Colonic mucosa (tissue), 4 donors: ENCODE measurements at places on chromosomes 2 and 18. TPM values are rescaled to one million over a fixed set of nuclear protein-coding genes. Genes with fewer than 3 reads are reported as not detected.

ITM2C gene
- total RNA-seq: 1,707 TPM

RUFY4 gene
- total RNA-seq: not detected

LRRC30 gene
- total RNA-seq: not detected

DAPL1 gene
- total RNA-seq: 0.48 TPM

C18orf63 gene
- not detected for total RNA-seq

TFPI gene
- 8.8 TPM for total RNA-seq

ZAP70 gene
- total RNA-seq: 2.2 TPM

MAP3K2 gene
- total RNA-seq: 76.0 TPM

CYP27C1 gene
- not detected for total RNA-seq

KIAA2012 gene
- not detected for total RNA-seq

DNA sequence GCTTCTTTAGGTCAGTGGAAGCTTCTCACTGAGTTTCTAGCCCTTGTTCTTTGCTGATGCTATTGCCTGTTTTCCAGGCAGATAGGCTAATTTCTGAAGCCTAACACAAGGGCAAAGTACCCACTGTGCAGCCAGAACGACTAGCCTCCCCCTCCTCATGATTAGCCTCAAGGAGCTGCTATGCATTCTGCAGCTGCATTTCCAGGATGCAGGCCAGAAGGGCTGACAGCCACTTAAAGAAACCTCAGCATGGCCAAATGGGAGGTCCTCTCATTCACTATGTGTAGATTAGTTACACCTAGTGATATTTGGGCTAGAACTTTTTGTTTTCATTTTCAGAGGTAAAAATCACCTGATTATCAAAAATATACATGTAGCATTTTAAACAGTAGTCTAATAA lies 216.0 kb downstream of the RAD51AP2 start:
- DNase-seq: no peak

GRCh38 chr2:69177063-69177771 lies 164.2 kb downstream of the ANTXR1 start:
- DNase-seq: peak; percentile 45

DNA sequence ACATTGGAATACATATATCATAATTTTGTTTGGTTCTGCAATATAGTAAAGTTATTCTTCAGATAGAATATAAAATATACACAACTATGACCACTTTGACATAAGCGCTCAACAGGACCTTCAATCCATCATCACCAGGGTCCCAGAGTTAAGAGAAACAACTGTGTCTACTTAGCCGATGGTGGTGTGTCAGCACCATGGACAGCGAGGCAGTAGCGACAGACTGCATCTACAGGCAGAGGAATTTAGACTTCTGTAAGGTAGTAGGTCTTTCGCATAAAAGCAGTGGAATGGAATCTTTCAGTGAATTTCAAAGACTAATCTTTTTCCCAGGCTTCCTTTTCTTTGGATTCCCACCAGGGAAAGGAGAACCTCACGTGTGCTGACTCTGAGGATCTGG lies 20.5 kb upstream of the LRPPRC start:
- DNase-seq: peak; percentile 24

GRCh38 chr2:46230115-46230571 lies 67.1 kb upstream of the EPAS1 start:
- peak; percentile 22 for DNase-seq

DNA sequence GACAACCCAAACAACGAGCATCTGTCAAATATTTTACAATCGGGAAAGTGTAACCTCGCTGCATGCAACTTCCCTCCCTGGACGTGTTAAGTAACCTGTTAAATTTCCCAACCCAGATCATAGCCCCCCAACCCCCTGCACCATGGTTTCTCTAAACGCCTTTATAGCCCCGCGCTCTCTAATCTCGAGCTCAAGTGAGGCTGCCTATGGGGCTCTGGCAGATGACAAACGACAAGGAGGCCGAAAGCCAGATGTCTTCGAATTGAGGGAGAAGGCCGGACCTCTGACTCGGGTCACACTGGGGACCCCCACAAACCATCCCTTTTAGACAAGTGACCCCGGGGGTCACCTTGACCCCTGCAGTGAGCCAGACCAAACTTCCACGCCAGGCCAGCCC lies 526 bp downstream of the COX7A2L start:
- DNase-seq: no peak

DNA sequence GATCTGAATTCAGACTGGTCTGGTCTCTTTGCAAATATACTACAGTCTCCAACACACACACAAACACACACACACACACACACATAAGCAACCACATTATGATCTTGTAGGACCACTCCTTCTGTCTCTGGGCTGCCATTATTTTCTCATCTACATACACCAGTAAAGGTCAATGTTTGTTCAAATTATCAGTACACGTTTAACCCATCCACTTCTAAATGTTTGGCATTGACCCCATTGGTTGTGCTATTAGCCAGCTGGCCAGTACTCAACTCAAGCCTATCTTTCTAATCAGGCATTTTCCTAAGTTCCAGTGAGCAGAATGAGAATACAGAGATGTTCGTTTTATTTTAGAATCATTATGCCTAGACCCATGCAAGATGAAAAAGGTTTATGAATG lies 186.4 kb downstream of the CNTNAP5 start:
- no peak for DNase-seq

DNA sequence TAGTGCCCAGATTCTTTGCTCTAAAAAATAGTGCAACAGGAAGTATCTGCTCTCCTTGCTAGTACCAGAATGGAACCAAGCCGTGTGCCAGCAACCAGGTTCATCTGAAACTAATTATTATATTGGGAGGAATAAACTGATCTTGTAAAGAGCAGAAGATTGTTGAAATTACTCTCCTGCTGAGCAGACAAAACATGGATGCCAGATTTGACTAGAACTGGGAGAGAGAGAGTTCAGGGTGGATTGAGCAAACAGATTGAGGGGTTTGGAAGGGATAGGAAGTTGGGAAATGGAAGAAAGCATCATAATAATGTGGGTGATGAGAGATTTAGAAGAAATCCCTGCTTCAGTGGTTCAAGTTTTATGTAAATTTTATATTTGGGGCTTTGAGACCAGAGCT lies 160.1 kb upstream of the RASGRP3 start:
- DNase-seq: no peak

DNA sequence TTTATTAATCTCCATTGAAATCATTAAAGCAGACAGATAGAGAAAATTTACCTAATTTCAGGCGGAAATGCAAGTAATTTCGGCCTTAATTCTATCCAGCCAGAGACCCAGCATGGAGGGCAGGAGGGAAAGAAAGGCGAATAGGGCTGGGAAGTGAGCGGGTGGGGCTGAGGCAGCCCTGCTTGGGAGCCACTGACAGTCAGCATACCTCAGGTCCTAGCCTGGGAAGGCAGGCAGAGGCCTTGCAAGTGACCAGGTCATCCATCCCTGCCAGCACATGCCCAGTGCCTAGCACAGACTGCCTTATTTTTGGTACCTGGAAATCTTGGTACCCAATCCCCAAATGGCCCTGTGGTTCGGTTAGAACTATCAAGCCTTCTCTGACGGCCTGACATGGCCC lies 1.5 kb downstream of the GDF7 start:
- DNase-seq: no peak

- peak; percentile 65 for DNase-seq
Measured at GRCh38 chr2:119240311-119241204, 16.9 kb downstream of the STEAP3 start.

DNA sequence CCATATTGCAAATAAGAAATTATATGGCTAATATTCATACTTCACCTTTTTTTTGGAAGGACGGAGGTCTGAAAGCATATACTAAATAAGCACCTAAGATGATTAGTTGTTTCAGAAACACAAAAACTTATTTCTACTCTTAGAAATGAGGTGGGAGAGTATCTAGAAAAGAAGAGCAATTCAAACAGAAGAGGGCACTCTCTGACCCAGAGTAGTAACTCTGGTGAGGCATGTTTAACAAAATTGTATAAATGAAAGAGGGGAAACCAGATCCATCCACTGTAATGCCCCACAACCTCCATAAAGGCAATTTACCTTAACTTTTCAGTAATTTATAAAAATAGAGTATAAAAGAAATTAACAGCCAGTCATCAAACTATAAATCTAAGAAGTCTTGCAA lies 669.6 kb upstream of the VRK2 start:
- no peak for DNase-seq

- DNase-seq: peak; percentile 31
Measured at GRCh38 chr2:15748736-15749323, 157.2 kb downstream of the DDX1 start.

DNA sequence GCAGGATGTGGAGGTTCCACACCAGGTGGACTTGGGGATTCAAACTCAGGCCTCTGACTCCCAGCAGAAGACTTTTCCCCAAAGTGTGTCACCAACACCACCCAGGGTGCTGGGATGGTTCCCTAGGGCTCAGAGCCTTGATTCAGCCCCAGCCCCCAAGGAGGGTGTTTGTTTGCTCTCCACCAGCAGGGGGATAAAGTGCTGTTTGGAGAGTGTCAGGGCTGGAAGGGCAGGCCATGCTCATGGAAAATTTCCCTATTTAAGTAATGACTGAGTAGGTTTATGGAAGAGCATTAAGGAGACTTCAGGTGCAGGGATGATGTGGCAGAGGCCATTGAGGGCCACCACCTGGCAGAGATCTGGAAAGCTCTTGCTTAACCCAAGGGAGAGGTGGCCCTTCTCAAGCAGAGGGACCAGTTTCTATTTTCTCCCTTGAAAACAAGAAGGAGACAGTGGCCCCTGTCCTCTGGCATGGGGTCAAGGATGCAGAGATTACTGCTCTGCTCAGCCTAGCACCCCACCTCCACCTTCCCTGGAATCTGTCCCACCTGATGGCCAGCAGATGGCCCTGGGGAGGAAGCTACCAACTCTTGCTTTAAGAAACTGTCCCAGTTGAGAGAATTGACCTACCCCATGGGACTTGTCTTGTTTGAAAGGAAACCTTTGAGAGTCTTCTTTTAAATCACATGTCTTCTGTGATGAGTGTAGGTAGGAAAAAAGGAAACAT lies 122.1 kb downstream of the ACOXL start:
- no peak for DNase-seq

- peak; percentile 18 for DNase-seq
Measured at GRCh38 chr2:43010438-43011157, 215.8 kb downstream of the ZFP36L2 start.

DNA sequence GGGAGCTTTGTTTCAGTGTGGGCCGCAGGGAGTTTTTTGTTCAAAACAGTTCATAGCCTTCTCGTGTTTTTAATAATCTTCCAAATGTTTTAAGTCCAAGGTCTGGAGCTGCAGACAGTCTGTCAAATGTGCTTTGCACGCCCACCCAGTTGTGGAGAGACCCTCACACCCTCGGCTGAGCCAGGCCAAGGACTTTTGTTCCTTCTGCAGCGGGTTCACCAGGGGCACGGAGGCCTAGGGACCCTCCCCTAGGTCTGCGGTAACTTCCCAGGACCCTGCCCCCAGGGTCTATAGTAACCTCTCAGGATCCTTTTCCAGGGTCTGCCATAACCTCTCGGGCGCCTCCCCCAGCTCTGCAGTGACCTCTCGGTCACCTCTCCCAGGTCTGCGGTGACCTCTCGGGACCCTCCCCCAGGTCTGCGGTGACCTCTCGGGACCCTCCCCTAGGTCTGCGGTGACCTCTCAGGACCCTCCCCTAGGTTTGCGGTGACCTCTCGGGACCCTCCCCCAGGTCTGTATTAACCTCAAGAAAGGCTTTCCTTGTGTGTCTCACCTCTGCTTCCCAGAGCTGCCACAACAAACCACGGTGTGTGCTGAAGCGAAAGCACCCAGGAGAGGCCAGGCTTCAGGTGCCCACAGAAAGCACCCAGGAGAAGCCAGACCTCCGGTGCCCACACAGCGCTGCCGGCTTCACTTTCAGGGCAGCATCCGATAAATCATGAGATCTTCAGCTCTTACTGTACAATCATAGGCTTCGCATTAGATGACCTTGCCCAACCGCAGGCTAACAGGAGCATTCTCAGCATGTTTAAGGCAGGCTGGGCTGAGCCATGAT lies 301.9 kb upstream of the SALL3 start:
- no peak for DNase-seq

DNA sequence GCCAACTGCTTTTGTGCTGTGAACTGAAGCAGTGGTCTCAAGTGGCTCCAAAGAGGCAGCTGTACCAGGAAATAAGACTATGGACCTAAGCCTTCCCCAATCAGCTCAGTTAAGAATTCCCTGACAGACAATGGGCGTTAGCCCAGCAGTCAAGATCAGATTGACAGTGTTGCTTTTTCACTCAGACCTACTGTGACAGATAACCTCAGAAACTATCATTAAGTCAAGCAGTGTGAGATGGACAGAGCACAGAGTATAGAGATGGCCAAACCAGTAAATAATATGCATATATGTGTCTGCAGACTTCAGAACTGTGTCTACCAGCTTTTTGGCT lies 215.3 kb downstream of the ZFP36L2 start:
- DNase-seq: peak; percentile 17

DNA sequence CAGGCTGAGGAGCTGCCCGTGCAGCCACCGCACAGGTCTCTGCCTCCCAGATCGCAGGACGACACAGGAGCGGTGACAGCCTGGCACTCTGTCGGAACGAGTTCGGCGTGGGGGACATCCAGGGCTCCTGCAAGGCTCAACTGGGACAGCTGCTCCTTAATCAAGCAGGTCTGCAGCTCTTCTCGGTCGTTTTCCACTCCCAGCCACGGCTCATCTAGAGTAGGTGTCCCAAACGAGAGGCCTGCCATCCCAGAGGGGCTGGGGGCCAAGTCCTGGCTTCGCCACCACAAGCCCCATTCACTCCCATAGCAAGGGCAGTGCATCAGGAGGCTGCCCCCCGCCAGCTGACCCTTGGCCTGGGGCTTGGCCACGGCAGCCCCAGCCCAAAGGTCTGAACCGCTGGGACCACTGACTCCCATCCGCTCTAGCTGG lies 22.5 kb downstream of the PASK start:
- no peak for DNase-seq

- no peak for DNase-seq
Measured at GRCh38 chr18:75110846-75111415, 98.0 kb downstream of the PTGR3 start.

DNA sequence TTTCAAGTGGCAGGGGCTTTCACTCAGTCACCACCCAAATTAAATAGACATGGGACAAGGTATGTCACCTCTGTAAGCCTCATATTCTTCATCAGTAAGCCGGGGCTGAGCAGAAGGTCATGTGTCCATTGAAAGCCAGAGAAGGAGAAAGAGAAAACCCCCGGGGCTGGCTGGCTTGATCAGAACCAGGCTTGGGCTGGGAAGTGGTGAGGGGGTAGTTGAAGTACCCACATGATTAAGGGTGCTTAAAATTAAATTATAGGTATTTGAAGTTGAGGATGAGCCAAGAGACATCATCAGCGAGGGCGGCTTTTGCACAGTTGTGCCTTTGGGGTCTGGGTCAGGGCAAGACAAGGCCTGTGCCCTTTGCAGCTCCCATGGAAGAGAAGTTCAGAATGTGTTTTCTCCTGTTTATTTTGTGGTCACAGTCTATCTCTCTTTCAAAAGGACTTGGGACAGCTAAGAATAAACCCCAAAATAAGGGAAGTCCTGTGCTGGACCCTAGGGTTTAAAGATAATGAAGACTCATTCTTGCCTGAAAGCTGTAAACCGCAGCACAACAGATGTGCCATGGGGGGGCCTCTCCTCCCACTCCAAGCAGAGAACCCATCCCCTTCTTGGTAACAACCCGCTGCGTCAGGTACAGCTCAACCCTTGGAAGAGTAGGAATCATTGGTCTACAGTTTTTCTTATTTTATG lies 10.7 kb downstream of the DBI start:
- no peak for DNase-seq
